AG10803 (cell line): ENCODE measurements at places on chromosomes 11 and 22.

DNA sequence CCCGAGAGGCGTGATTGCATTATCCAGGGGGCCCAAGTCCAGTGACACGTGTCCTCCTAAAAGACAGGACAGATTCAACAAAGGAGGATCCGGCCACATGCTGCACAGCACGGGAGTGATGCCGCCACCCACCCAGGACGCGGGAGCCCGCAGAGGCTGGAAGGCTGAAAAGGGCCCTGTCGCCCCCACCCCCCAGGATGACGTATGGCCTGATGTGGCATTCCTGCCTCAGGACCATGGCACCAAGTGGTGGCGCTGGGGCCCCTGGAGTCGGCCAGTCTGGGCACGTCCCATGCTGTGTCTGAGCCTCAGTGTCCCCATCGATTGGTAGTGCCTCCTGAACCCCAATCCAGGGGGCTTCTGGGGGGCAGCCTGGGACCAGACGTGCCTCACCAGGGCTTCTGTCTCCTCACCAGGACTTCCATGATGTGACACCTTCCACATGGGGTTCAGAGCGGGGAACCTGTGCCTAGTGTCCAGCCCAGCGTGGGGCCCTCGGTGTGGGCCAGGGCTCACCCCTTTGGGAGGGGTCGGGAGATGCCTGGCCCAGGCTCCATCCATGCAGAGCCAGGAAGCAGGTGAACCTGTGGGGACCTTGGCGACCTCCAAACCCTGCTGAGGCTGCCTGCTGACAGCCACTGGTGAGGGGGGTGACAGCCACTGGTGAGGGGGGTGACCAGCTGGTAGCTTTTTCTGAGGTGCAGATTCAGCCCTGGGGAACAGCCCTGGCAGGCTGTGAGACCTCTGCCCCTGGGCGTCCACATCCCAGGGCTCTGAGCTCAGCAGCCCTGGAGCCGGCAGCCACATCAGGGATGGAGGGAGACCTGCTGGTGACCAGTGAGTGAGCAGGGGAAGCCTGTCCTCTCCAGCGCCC is 75.3 kb downstream of the KCNQ1 start:
- no peak for DNase-seq

DNA sequence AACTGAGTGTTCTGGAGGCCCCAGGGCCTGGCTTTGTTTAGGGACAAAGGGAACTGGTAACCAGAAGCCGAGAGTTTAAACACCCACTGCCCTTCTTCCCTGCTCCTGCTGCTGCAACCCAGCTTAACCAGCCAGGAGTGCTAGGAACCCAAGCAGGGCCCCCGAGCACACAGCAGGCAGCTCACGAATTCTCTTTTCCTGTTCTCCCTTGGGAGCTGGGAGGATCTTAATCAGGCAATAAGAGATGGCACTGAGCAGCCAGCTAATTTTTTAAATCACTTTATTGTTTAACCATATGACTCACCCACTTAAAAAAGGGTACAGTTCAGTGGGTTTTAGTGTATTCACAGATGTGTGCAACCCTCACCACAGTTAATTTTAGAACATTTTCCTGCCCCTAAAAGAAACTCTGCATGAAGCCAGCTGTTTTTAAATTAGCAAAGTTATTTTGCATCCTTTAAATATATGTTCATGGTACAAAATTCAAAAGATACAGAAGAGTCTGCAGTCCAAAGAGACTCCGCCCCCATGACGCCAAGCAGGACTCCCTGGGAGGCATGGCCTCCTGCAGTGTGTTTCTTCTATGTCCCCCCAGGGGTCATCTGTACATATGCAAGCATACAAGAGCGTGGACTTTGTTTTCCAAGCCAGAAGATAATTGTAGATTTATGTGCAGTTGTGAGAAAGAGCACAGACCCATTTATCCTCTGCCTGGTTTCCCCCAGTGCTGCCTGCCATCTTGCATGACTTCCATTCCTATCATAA is 18.9 kb upstream of the PPP6R3 start:
- peak; percentile 47 for DNase-seq

DNA sequence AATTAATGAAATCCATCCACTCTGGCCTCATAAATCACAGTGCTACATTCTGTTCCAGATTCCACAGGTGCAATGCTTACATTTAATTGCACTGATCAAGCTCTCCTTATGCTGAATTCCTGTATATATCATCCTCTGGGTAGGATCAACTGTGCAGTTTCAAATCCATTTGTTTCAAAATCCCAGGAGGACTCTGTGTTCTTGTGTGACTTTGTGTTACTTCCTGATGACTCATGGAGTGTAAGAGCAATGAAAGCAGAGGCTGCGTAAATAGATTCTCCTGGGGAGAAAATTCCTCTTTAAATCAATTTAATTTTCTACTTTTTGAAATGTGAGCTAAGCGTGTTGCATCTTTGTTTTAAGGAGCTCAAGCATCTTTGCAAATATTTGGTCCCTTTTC is 752.7 kb downstream of the METTL15 start:
- peak; percentile 50 for DNase-seq

DNA sequence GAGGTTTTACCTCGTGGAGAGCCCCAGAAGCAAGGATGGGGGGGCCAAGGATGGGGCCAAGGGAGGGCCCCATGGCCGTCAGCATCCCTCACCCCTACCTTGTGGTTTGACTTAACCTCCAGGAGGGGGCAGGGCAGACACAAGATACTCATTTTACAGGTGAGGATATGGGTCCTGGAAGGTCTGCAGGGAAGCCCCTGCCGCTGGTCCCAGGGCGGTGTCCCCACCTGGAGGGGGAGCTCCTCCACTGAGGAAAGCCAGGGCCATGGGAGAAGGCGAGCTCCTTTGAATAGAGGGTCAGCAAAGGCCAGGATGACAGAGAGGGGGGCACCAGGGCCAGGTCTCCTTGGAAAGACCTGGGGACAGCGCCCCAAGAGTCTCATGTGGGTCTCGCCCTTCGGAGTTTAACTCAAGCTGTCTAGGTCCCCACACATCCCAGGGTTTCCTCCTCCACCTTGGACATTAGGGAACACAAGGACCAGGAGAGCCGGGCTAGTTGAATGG is 5.9 kb upstream of the ADORA2A start:
- no peak for DNase-seq

DNA sequence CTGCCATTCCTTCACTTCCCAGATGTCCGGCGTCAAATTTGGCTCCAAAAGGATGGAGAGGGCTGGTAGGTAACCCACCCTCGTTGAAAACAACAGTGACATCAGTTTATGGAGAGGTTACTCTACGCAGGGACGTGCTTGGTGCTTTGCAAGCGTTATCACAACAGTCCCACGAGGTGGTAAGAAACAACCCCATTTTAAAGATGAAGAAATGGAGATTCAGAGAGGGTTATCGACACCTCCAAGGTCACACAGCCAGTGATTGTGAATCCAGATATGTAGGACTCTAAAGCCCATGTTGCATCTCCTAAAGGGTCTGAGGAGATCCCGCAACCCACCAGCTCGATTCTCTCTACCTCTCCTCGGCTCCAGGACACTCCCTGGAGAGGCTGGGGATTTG is 773 bp downstream of the MIAT start:
- DNase-seq, result no peak

GRCh38 chr11:120832481-120833238 is 191.2 kb upstream of the TBCEL start:
- DNase-seq, result no peak

- no peak for DNase-seq
Measured at GRCh38 chr11:101030692-101031091, 98.9 kb downstream of the PGR start.

GRCh38 chr11:113896156-113896879 is 8.3 kb upstream of the HTR3B start:
- DNase-seq, result peak; percentile 33

DNA sequence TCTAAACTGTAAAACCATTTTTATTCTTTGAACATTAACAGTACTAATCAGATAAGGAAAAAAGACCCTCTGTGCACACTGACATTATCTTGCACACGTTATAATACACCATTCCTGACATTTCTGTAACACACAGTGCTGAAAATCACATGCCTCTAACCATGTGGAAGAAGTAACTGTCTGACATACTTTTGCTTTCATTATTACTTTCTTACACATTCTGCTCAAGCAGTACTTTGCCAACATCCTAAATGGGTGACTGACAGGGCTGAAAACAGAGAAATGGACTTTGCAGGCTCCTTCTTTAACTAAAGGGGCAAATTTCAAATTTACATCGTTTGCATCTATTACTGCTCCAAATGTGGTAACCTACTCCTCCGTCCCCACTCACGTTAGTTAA is 22.8 kb upstream of the TP53AIP1 start:
- no peak for DNase-seq

DNA sequence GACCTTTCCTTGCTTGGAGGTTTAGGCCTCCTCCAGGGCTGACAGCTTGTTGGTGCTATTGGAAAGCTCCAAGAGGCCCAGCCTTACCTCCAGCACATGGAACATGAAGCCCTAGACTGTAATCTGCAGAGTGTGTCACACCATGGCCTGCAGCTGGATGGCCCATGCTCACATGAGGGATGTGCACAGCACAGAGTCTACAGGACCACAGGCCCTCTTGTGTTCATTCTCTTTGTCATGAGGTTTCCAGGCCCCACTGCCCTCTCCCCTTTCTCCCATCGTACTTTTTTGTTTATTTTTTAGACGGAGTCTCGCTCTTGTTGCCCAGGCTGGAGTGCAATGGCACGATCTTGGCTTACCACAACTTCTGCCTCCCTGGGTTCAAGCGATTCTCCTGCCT is 10.0 kb downstream of the FADS1 start:
- DNase-seq, result no peak

- DNase-seq, result no peak
Measured at GRCh38 chr11:23217072-23217471, 356.8 kb upstream of the CCDC179 start.

- DNase-seq, result no peak
Measured at GRCh38 chr11:43981006-43981405, 38.6 kb downstream of the C11orf96 start.

GRCh38 chr11:6443269-6444003 is 2.6 kb upstream of the HPX start:
- peak; percentile 56 for DNase-seq

DNA sequence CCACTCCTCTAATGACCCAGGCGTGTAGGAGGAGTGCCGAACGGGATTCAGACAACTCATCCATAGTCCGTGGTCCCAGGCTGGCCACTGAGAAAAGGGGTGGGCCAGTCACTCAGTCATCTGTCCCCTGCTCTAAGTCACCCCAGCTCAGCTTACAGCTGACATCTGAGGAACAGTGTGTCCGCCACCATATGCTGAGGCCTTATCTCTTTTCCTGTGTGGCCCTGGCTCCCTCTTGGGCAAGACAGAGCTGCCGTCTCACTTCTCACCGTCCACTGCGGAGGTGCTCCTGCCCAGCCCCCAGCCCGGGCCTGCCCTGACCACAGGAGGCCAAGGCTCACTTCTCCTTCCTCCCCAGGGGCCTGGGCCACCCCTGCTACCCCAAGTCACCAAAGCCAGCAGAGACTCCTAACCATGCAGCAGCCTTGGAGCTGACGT is 6.8 kb downstream of the CCDC86 start:
- no peak for DNase-seq

DNA sequence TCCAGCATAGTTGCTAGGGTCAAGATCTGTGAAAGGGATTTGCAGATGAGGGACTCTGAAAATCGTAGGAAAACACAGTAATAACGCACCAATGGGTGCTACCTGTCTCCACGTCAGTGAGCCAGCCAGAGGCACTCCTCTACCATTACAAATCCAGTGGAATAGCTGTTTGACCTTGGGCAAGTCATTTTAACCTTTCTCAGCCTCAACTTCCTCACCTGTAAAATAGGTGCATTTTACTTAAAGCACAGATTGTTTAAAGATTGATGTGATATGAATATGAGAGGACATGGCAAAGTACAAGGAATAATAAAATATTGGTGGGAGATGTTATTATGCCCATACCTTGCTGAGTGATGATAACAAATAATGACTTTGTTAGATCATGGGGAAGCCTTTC is 148.1 kb upstream of the TTC12 start:
- DNase-seq, result no peak

- no peak for DNase-seq
Measured at GRCh38 chr22:39732625-39733024, 160.9 kb downstream of the ENTHD1 start.

- no peak for DNase-seq
Measured at GRCh38 chr22:39598017-39598965, 27.7 kb downstream of the CACNA1I start.

GRCh38 chr11:78424334-78425270 is 7.0 kb upstream of the GAB2 start:
- DNase-seq, result peak; percentile 64

- DNase-seq, result no peak
Measured at GRCh38 chr22:48396091-48396784, 1431.4 kb downstream of the BRD1 start.

DNA sequence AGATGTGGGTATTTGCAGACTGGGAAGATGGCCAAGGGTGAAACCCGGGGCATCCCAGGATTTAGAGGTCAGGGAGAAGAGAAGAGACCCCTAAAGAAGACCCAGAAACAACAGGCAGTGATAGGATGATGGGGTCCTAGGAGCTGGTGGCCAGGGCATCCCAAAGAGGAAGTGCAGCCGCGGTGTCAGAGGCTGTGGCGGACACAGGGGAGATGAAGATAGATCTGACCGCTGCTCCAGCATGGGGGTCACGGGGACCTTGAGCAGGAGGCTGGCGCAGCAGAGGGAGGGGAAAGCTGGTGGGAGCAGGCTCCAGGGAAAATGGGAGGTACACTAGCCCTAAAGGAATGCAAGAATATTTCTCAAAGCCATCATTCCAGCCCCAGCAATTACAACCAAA is 47.3 kb downstream of the CTTN start:
- DNase-seq, result no peak
